ENCODE measurements at places on chromosomes 2 and 18. TPM values are rescaled to one million over a fixed set of nuclear protein-coding genes. Genes with fewer than 3 reads are reported as not detected.
A peak's percentile ranks its signal among the peaks of the same experiment; 100 is the strongest.

DNA sequence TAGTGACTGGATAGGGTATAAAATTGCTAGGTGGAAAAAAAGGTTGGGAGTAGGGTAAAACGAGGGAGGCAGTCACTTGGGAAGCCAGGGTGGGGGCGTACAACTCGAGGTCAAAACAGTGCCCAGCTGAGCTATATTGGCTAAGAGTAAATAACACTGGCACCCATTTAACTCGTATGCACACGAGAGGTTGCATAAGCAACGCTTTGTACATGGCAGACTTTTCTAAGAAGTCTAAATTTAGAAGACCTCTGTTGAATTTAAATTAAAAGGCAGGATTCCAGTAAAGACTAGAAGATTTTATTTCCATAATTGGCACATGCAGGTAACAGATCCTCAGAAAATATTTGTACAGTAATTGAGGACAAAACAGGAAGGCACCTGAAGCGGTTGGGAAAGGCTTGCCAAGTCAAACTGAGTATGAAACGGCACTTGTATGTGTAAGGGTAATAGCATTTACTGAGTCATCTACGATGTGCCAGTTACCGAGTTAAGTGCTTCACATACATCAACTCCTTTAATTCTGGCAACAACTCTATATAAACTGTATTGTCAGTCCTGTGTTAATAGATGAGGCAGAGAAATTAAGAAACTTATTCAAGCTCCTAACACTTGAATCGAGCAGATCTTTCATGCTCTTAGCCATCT is 1.4 kb upstream of the MALT1 start:
- DNase-seq = peak; percentile 28

Gene AQP12B
- total RNA-seq = not detected

DNA sequence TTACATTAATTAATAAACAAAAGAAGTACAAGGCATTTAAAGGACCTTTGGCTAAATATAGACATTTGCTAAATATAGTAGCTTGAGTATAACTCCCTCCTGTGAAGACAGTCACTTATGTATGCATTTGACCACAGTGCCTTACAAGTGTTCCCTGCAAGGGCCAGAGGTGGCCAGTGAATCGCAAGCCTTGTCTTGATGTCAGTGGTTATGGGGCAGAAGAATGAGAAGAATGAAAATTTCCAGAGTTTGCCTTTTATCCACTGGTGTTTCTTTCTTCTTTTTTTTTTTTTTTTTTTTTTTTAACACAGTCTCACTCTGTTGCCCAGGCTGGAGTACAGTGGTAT is 1.8 kb downstream of the LRRFIP1 start:
- DNase-seq = no peak

GRCh38 chr2:127177617-127178263 is 42.4 kb downstream of the CYP27C1 start:
- DNase-seq = no peak

Gene KLHL41
- total RNA-seq = 0.21 TPM

- no peak for DNase-seq
These were observed 196.0 kb upstream of the SLC39A10 start for GRCh38 chr2:195461010-195461409.

DNA sequence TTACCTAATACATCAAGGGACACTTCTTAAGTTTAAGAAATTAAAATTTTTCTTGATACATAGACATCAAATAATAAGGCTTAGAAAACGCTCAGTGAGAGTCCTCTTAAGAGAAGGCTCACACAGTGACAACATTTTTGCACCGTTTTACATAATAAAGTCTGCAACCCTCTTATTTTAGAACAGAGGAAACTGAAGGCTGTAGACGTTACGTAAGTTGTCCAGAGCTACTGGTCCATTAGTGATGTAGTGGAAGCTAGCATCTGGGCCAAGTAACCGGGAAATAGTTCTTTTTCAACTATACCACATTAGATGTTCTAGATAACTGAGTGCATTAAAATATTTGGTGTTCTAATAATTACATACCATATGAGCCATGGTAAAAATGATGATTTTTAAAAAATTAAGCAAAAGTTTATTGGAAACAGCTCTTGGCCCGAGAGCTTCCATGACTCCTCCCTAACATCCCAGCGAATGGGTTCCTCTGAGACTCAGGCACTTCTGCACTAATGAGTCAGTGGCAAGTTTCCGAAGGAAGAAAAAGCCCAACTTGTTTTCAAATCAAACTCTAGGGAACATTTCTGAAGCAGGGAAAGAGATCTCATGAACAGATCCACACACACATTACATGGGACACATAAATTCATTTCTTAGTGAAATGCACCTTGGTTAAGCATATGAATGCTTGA is 232.6 kb upstream of the PXDN start:
- no peak for DNase-seq

Gene PLEKHH2
- total RNA-seq = 21.2 TPM

GRCh38 chr18:13120983-13121441 is 97.5 kb upstream of the LDLRAD4 start:
- DNase-seq = no peak

Gene TMEM131
- 25.4 TPM for total RNA-seq

DNA sequence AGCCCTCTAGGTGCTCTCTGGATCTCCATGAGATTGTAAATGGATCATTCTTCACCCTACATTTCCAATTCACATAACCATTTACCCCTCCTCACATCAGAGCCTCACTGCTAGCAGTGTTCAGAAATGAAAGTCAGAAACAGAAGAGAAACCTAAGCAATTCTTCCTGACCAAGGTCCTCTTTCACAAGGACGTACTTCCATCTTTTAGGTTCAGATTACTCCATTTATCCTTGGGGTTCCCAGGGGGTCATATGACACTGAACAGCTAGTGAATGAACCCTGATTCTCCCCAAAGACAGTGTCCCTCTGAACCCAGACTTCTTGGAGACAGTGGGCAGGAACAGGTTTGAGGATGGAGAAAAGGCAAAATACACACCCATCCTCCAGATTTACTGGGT is 12.9 kb upstream of the MARCO start:
- no peak for DNase-seq

GRCh38 chr2:220282236-220282635 is 654.8 kb downstream of the SLC4A3 start:
- DNase-seq = no peak

GRCh38 chr2:221422516-221423209 is 149.4 kb downstream of the EPHA4 start:
- no peak for DNase-seq

Gene NEU4
- total RNA-seq = 0.37 TPM

Gene FAM228B
- total RNA-seq = 8.3 TPM

GRCh38 chr18:21701621-21702020 is 3.0 kb downstream of the ABHD3 start:
- DNase-seq = no peak

DNA sequence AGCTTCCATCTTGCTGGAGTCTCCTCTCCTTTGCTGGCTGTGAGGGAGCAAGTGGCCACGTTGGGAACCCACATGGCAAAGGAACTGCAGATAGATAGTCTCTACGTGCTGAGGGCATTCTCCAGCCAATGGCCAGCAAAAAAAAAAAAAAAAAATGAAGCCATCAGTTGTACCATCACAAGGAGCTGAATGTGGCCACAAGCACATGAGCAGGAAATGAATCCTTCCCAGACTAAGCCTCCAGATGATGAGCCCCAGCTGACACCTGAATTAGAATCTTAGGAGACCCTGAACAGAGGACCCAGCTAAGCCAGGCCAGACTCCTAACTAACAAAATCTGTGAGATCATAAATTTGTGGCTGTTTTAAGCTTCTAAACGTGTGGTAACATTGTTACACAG is 57.9 kb downstream of the SPIRE1 start:
- DNase-seq = no peak

GRCh38 chr2:9815844-9816279 is 27.4 kb upstream of the TAF1B start:
- DNase-seq = no peak

Gene UGT1A1
- total RNA-seq = 26.7 TPM

Data from Calu3 (cell line).